ENCODE measurements at places on chromosomes 2 and 18.

DNA sequence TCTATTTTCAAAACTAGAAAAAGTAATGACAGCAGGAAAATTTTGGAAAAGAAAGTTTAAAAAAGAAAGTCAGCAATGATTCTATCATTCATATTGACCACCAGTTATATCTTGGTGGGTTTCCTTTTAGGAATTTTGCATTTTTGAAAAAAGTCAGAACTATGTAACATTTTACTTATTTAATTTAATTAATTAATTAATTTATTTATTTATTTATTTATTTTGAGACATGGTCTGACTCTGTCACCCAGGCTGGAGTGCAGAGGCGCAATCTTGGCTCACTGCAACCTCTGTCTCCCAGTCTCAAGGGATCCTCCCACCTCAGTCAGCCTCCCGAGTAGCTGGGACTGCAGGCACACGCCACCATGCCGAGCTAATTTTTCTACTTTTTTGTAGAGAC, 149.9 kb upstream of the ACAA2 start:
- DNase-seq, result no peak

GRCh38 chr2:138333677-138334076, 167.9 kb upstream of the SPOPL start:
- DNase-seq, result no peak

GRCh38 chr2:203341741-203342310, 13.6 kb downstream of the ABI2 start:
- no peak for DNase-seq

DNA sequence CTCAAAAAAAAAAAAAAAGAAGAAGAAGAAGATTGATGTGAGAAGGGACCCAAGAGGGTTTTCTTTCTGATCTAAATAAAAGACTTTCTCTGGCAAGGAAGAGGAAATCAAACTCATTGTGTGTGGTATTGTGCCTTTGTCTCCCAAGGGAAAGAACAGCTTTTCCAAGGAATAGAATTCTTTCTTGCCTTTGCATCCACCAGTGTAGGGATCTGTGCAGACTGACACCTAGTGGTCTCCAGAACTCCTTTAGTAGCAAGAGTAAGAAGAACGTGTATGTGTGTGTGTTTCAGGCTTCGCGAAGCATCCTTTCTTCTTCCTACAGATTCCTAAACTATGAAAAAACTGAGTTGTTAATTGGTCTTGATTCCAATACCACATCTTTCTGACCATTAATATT, 33.5 kb upstream of the CRIM1 start:
- DNase-seq, result no peak

GRCh38 chr2:240965296-240965904, 33.0 kb upstream of the SNED1 start:
- DNase-seq, result no peak

GRCh38 chr2:43220229-43220751, 6.1 kb downstream of the ZFP36L2 start:
- DNase-seq, result no peak

DNA sequence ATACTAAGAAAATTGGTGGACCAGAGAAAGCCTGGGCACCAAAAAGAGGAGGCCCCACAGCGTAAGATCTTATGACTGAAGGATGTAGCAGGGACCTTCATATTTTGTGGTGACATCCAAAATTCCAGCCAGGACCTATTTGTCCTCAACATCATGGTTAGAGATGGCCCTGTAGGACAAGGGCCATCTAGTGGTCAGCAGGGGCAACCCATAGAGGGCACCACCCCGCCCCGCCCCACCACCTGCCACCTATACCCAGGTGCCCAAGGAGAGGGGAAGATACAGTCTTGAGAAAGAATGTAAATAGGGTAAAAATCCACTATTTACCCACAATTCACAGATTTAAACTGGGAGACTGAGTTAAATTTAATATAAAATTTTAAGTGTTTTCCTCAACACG, 59.6 kb upstream of the TMEM163 start:
- no peak for DNase-seq

DNA sequence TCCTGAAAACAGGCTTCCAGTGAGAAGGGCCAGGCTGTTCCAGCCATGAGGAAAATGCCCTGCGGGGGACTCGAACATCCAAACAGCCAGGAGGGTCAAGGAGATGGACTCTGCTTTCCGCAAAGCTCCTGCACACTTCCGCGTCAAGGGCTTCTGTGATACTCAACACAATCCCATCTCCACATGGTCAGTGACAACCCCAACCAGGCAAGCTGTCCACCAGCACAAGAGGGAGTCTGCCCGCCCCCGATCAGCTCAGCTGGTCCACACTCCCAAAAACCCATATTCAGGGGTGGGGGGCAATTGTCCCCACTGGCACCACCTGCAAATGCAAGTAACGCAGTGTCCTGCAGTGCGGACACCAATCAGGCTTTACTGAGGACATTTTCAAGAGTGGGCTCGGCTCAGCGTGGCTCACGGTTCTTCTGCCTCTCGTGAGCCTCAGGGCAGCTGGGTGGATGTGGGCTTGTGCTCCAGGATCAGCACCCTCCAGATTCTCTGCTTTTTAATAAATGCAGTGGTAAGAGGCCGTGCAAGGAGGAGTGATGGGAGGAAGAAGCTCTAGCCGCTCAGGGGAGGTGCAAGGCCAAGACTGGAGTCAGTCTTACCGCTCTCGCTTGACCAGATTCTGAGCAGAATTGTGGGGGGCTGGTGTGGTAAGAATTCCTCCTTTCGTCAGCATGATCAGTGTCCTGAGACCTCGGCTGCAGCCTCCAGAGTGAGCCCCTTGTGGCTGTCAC, 19.5 kb upstream of the CIDEA start:
- no peak for DNase-seq

DNA sequence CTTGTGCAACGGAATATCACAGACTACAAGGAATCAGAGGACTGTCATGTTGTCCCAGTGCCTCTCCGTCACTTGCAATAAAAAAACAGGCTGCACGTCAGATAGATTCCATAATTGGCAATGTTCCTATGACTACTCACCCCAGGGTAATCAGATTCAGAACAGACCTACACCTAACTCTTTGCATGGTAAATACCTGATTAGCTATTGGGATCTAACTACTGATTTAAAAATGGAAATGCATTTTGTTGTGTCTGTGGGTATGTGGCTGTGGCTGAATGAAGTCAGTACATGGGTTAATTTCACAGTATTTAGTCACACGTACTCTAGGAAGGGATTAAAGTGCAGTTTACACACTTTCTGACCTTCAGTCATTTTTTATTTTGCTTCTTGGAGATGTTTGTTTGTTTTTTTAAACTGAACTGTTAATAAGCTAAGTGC, 91.7 kb downstream of the SCN3A start:
- no peak for DNase-seq

DNA sequence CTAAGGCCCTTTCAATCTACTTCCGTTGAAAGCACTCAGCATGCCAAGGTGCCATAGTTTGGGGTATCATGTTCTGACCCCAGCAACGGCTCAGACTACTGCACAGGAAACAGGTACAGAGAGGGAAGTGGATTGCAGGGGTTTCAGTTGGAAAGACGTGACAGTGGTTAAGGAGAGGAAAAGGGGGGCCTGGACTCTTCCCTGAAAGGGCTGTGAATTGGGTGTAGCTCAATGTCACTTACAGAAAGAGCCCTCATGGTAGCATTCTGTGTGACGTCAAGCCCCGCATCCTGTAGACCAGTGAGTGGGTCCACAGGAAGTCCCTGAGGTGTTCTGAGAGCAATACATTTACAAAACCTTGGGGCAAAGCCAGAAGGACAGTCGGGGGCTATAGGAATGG, 121.5 kb upstream of the GYPC start:
- no peak for DNase-seq

DNA sequence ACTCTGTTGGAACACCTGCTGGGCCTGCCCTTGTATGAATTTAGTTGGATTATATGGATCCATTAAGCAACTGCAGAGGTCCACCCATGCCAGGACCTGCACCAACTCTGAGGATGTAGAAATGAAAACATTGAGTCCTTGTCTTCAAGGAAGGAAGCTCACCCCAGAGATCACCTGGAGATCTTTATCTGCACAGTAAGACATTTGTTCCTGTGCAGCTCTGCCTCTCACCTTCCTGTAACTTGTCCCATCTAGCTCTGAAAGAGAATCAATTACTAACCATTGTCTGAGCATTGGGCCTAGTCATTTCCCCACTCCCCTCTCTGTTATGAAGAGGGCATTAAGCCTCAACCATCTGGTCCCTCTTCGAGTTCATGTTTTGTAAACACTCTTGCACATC, 105.2 kb upstream of the YWHAQ start:
- no peak for DNase-seq

DNA sequence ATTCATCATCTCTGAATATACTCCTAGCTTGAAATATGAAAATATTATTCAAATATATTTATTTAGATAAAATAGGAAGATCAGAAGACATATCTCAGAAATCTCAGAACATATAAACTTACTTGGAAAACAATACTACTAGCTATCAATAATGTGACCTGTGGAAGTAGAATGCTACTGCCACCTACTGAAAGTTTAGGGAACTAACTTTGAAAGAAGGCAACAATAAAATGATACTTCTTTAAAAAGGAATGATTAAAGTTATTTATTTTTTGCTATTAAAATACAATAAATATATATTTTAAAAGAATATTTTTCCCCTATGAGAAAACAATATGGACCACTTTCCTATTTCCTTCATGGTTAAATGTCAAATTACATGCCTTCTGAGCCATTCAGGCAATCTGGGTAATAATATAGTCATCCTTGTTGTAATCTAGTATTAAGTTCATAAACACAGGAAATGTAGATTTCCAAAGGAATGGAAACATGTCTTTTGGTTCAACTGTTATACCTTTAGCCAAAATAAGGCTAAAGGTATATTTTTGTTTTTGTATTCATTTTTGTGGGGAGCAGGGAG, 26.0 kb downstream of the ACADL start:
- no peak for DNase-seq

DNA sequence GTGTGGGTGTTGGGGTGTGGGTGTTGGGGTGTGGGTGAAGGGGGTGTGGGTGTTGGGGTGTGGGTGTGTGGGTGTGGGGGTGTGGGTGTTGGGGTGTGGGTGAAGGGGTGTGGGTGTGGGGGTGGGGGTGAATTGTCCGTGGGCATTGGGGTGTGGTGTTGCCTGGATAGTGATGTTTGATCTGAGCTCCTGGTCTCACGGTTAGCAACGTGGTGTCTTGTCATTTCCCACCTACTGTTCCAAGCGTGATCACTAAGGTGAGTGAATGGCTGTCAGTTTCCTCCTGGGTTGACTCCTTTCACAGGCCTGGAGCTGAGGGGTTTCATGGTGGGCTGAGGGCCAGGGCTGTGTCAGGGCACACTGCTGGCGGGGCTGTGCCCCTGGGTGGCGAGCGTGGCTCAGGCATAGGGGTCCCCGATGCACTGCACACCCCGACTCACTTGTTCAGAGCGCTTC, 27.2 kb downstream of the RTP5 start:
- DNase-seq, result no peak

GRCh38 chr2:11568436-11568835, 34.6 kb downstream of the GREB1 start:
- no peak for DNase-seq

DNA sequence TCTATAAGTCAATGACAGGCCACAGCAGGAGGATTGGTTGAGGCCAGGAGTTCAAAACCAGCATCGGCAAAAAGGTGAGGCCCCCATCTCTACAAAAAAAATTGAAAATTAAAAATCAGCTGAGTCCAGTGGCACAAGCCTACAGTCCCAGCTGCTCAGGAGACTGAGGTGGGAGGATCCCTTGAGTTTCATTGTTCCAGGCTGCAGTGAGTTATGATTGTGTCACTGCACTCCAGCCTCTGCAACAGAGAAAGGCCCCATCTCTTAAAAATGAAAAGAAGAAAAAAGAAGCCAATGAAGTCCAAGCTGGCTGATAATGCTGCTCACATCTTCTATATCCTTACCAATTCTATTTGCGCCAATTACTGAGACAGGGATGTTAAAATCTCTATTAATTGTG, 39.1 kb downstream of the MRPS5 start:
- DNase-seq, result no peak

- no peak for DNase-seq
Measured at GRCh38 chr2:40480073-40480472, 28.2 kb upstream of the SLC8A1 start.

- DNase-seq, result no peak
Measured at GRCh38 chr2:76427452-76427851, 716.7 kb upstream of the GCFC2 start.

DNA sequence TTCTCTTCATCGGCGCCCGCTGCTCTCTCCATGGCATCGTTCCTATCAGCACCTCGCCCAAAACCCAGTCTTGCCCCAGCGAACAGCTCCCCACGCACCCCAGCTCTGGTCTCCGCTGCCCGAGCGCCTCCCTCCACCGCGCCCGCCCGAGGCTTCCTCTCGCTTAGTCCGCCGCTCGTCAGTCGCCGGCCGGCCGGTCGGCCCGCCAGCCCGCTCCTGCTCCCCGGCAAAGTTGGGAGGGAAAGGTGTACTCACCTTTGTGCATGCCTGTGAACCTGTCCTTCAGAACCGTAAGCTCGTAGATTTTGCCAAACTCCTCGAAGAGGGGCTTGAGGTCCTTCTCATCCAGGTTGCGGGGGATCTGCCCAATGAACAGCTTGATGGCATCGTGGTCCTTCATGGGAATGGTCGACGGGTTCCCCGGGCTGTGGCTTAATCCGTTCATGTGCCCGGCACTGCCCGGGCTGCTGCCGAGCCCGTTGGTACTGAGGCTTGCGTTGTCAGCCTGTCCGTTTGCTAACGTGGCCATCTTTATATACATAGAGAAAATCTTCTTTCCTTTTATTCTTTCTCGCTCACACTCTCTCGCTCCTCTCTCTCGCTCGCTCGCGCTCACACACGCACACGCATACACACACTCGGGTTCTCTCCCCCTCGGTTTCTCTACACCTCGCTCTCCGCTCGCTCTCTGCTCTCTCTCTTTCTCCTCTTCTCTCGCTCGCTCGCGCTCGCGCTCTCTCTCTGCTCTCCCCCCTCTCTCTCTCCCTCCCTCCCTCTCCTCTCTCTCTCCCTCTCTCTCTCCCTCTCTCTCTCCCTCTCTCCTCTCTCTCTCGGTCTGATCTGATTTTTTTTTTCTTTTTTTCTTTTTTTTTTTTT, at the start of gene CELF4:
CELF4 (minus strand) TSS at position 698 of the 876 bp plus-strand sequence.
- no peak for DNase-seq

GRCh38 chr2:154446324-154446723, 252.2 kb upstream of the KCNJ3 start:
- DNase-seq, result no peak

DNA sequence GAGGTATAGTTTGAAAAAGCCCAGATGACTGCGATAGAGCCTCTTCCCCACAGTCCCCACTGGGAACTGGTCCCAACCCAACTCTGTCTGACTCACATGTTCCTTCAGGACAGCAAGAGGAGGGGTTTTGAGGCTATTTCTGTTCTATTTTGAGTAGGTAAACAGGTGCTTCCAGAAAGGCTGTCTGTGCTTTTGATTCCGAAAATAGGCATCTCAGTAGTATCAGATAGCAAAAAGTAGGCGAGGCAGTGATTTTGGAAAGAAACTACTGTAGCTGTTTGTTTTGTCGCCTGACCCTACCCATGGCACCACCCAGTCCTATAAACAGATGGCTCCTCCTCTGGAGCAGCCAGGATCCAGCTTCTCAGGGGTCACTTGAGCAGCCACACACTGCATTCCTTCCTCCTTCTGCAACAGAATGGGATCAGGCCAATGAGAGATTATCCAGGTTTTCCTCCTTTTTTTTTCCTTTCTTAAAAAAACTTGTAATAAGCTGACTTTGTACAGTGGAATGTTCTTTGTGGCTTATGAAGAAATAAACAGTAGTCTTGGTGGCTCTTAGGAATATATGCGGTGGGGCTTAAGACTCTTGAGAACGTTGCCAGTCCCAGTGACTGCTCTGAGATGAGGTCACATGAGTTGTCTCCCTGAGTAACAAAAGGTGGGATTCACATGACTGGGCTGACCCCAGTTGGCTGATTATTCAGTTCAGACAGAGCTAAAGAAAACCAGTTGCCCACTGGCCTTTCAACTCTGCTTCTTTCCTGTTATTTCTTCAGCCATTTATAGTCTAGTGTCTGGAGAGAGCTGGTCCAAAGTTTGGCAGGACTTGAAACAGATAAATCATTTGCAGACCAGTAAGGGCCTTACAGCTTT, 98.6 kb downstream of the KCNS3 start:
- DNase-seq, result no peak
